ENCODE measurements at places on chromosomes 13 and 19. TPM values are rescaled to one million over a fixed set of nuclear protein-coding genes. Genes with fewer than 3 reads are reported as not detected.

GRCh38 chr13:27421101-27421871 is 3.1 kb upstream of the GTF3A start:
- DNase-seq = no peak

GRCh38 chr13:110714797-110715394 is 1.4 kb downstream of the ING1 start:
- DNase-seq = no peak

DNA sequence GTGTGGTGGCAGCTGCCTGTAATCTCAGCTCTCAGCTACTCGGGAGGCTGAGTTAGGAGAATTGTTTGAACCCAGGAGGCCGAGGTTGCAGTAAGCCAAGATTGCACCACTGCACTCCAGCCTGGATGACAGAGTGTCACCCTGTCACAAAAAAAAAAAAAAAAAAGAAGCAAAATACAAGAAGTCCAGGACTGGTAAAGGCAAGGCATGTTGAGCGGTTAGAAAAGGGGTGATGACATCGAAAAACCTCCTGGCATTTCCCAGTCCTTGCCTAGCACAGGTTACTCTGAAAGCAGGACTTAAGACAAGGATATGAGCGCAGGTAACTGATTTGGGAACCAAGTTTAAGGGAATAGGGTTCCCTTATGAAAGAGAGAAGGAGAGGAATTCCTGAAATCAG is 2.5 kb upstream of the LILRB4 start:
- DNase-seq = no peak

DNA sequence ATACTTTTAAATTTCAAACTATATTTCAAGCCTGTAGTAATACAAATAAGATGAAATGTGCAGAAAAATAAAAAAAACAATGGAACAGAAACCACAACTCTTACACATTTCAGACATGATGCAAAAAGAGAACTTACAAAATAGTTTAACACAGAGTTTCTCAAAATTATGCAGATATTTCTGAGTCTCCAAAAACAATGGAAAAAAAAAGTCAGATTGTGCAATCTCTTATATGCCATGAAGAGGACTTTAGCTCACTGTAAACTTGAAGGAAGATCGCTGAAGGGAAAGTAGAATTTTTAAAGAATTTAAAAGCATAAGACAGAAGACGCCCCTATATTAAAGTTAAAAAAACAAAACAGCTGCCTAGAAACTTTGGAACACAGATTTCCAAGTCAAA is 20.4 kb downstream of the ZNF708 start:
- no peak for DNase-seq

DNA sequence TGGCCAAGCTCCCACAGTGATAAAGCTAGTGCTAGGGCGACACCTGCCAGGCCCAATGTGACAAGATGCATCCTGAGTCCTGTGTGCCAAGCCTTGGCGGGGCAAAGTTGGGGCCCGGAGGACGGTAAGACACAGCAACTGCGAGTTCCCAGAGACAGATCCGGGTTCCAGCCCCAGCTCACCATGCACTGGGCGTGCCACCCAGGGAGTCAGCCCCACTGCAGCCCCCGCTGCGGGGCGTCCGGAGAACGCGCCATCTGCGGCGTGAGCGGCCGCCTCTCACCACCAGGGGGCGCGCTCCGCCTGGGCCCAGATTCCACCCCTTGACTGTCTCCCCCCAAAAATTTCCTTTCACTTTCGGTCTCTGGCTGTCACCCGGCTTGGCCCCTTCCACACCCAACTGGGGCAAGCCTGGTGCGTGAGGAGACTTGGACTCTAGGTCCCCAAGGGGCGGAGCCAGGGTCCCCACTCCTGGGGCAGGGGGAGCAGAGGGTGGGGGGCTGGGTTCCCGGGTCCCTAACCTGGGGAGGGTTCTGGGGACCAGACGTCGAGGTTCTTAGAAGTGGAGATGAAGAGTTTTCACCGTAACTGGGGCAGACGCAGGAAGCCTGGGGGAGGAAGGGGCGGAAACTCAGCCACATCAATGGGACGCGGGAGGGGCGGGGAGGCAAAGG is at the start of gene FLT3LG:
Gene FLT3LG, plus strand, starts transcription at position 348 of the 674 bp plus-strand sequence. CDS start 425 bp downstream, outside the sequence.
- DNase-seq = peak; percentile 94

GRCh38 chr19:8192221-8192820 is 16.8 kb upstream of the CERS4 start:
- no peak for DNase-seq

GRCh38 chr19:6712231-6712630 is 8.2 kb downstream of the C3 start:
- peak; percentile 52 for DNase-seq

GRCh38 chr13:98488736-98489135 is 88.2 kb downstream of the STK24 start:
- DNase-seq = no peak

DNA sequence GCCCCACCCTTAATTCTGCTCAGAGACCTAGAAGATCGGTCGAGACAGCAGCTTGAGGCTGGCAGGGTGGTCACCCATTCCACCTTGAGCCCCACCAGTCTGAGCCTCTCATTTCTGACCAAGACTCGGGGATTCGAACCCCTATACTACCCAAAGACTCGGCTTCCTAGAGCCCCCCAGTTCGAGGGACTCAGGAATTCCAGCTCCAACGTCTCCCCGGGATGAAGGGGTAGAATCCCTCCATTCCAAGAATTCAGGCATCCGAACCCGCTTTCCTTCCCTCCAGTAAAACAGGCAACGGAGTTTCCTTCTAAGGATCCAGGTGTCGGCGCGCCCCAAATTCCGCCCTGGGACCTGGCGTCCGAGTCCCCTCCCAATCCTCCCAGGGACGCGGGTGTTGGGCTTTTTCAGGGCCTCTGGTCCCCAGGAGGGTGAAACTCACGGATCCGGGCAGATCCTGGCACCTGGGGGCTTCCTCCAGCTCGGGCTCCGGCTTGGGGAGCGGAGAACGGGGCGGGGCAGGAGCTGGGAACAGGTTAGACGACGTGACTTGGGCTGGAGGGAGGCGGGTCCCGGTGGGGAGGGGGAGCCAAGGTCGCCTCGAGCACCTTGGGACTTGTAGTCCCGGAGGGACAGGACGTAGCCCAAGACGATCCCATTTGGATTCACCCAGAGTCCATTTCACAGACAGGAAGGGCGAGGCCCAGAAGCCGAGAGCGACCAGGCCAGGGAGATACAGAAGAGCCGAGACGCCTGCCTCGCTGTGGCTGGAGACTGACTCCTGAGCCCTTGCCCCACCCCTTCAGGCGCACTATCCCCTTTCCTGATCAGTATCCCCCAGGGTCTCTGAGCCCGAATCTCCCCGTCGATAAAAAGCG is at the start of gene PPP1R13L:
Gene PPP1R13L, minus strand, starts transcription at position 513 of the 878 bp plus-strand sequence. CDS start 6,751 bp downstream, outside the sequence.
- no peak for DNase-seq

DNA sequence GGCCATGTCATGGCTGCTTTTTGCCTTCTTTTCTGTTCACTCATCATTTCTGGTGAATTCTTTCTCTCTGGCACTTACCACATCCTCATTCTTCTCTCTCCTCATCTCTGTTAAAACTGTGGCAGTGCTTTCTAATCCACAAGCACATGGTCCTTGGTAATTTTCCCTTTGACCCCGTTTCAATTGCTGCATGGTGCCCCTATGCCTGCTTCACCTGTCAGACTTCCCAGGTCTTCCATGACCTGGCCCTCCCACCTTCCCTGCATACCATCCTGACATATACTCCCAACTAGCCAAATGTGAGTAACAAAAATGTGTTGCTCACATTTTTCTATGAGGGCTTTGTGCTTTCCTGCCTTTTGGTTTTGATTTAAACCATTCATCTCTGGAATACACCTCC is 286.5 kb downstream of the MTUS2 start:
- no peak for DNase-seq

KCNN4 gene
- total RNA-seq = 99.4 TPM

CYP2S1 gene
- total RNA-seq = not detected

RNF6 gene
- total RNA-seq = 37.7 TPM

IGFL1 gene
- not detected for total RNA-seq

IZUMO4 gene
- 5.7 TPM for total RNA-seq

DACT3 gene
- total RNA-seq = not detected

ZSWIM9 gene
- total RNA-seq = 6.2 TPM

POLR2I gene
- 42.4 TPM for total RNA-seq

All from natural killer cell treated with Interleukin-12 subunit alpha and Interleukin-12 subunit beta and Interleukin-15 and Interleukin-18, amount 100 ng/mL, for 72 hours (primary cell).